8988T (cell line): ENCODE measurements at places on chromosomes 1 and 21.

DNA sequence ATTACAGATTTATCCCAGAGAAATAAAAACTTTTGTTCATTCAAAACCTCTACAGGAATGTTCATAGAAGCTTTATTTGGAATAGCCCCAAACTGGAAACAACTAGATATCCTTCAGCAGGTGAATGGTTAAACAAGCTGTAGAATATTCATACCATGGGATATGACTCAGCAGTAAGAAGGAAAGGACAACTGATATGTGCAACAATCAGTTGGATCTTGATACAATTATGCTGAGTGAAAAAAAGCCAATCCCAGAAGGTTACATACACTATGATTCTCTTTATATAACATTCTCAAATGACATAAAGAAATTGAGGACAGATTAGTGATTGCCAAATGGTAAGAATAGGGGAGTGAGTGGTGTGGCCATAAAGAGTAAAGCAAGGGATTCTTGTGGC is 376.7 kb downstream of the S1PR1 start:
- DNase-seq: no peak

DNA sequence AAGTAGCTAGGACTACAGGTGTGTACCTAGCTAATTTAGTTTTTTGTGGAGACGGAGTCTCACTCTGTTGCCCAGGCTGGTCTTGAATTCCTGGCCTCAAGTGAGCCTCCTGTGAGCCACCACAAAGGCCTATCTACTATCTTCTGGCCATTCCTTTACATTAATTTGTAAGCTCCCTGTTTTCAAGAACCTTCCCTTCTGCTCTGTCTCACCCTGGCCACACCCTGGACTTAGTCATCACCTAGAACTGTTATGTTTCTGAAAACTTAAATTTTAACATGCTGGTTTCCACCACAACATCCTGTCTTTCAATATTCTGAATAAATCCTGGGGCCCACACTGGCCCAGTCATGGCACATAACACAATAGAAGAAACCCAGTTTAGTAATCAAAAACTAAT is 4.9 kb upstream of the B4GALT3 start:
- no peak for DNase-seq

- no peak for DNase-seq
Measured at GRCh38 chr21:42670884-42671283, 17.5 kb downstream of the PDE9A start.

DNA sequence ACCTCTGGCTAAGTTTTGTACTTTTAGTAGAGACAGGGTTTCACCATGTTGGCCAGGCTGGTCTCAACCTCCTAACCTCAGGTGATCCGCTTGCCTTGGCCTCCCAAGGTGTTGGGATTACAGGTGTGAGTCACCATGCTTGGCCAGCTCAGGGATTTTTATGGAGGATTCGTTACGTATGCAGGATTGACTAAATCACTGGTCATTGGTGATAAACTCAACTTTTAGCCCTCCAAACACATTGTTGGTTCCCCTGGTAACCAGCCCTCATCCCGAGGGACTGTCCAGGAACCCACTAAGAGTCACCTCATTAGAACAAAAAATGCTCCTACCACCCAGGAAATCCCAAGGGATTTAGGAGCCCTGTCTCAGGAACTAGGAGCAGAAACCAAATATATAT is 40.4 kb downstream of the ST3GAL3 start:
- DNase-seq: no peak
